NCI-H1436 treated with DMSO at 0.1 percent for 48 hours (cell line): ENCODE measurements at places on chromosomes 16 and 17.

GRCh38 chr16:51056331-51056730 lies 94.7 kb downstream of the SALL1 start:
- no peak for DNase-seq

DNA sequence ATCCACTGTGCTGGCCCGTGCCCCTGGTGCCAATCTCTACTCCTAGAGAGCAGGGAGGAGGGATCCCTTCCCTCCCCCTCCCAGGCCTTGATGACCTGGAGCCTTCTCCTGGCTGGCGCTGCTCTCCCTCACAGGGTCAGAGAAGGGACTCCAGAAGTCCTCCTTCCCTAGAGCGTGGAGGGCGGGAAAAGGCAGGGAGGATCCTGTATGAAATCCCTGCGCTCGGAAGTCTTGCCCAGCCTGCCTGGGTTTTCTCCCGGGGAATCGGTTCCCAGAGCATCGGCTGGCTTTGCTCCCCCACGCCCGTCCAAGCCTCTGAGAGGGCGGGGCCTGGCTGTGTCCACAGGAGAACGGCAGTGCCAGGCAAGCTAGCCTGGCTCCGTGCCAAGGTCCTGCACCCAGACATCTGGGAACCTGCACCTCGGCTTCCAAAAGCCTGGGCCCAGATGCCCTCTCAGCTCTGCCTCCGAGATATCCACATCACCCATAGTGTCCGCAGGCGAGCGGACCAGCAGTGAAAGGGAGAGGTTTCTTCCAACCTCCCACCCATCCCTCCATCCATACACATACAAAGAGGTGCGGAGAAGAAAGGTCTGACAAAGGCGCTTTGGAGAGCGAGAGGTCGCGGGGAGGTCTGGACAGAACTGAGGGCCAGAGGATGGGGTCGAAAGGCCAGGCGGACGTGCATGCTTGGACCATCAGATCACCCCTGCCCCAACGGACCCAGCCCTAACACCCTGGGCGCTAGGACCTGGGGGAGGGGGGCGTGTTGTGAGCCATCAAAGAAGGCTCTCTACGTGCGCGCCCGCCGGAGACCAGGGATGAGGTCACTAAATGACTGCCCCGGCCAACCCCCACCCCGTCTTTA lies 1.1 kb downstream of the MPP2 start:
- DNase-seq, result no peak

GRCh38 chr16:80263848-80264694 lies 276.7 kb upstream of the DYNLRB2 start:
- no peak for DNase-seq

DNA sequence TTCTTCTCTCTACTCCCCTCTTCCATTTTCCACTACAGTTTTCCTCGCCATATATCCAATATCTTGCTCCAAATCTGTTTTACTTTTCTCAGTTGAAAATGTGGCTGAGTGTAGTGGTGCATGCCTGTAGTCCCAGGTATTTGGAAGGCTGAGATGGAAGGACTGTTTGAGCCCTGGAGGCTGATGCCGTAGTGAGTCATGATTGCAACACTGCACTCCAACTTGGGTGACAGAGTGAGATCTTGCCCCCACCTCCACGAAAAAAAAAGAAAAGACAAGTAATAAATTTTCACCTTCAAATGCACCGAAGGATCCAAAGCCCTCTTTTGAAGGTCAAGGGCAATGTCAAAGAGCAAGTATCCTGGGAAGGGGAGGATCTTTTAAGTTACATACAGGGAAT lies 592.3 kb downstream of the TMEM114 start:
- DNase-seq, result no peak

DNA sequence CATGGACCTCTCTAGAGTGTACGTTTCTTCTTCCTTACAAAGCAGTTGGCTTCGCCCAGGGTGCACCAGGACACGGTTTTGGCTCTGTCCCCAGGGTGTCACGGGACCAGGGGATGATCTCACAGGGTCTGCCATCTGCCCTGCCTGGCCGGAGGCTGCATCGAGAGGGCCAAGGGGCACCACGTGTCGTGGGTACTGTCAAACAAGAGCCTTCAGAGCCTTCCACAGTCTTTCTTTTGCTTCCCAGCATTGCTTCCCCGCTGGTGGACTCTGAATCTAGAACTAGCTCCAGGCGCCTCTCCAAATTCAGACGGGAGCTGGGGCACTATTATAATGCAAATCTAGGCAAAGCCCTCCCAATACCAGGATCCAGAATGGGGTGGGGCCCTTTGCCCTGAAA lies 47.9 kb downstream of the MAPT start:
- no peak for DNase-seq

GRCh38 chr16:78435260-78435659 lies 335.8 kb downstream of the WWOX start:
- no peak for DNase-seq

DNA sequence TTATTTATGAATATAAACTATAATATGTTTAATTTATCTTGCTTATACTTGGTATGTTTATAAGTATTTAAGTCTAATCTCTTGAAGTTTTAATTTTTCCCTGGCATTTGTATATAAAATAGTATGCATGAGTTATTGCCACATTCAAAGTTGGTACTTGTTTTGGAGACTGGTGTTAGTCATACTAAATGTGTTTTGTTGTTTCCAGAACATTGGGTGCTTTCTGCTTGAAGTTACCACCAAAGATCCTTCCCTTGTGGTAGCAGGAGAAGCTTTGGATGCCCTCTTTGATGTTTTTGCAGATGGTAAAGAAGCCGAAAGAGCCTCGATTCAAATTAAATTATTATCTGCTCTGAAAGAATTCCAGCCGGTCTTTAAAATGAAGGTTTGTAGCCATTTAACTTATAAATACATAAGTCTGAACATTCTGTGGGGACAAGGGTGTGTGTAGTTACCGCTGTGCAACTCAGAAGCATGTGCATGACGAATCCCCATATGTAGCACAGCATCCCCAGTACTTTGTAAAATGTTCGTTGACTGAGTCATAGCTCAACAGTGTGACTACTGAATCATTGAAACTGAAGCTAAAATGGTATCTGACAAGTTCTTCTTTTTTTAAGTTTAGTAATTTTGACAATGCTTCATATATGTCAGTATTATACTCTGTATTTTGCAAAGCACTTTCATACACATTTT lies 36.4 kb downstream of the HEATR3 start:
- no peak for DNase-seq

DNA sequence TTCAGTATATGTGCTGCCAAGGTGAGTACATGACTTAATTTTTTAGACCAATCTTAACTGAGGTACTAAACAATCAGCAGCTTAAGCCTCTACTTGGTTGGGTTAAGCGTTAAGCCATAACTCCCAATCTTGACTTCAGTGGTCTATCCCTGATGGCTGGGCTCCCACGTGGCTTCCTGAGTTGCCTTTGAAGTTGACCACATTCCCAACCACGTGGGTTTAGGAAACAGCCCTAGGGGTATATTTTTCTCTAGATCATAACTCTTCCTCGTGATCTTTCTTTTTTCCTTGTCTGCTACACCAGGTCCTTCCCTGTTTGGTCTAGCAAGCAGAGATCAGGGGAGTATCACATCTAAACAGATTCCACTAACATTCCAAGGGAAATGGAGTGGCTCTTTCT lies 20.1 kb upstream of the PIRT start:
- DNase-seq, result no peak

DNA sequence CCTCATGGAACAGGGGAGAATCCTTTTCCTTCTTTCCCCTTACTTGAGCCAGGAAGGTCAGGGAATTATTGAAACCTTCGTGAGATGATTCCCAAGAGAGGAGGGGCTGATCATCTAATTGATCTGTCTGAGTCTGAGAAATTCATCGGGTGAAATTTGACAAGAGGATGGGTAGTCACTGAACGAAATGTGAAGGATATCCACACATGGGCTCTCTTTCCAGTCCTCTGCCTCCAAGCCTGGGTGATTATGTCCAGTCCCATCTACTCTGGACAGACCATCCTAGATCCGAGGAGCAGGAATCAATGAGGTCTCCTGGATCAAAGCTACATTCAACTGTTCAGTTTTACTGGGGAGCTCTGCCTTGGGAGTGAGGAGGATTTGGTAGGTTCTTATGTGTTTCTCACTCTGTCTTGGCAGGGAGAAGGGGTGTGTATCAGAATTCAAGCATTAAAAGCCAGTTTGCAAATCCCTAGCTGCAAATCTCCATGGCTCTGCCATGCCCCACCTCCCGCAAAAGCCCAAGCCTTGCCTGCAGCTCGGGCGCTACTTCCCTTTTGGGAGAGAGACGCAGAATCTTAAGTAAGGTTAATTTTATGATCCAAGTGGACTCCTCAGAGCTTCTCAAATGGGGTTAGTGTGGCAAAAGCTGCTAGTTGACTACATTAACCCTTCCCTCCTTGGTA lies 47.1 kb upstream of the TEKT3 start:
- DNase-seq, result no peak
